ENCODE measurements at places on chromosomes 6 and 20. TPM values are rescaled to one million over a fixed set of nuclear protein-coding genes. Genes with fewer than 3 reads are reported as not detected.

DNA sequence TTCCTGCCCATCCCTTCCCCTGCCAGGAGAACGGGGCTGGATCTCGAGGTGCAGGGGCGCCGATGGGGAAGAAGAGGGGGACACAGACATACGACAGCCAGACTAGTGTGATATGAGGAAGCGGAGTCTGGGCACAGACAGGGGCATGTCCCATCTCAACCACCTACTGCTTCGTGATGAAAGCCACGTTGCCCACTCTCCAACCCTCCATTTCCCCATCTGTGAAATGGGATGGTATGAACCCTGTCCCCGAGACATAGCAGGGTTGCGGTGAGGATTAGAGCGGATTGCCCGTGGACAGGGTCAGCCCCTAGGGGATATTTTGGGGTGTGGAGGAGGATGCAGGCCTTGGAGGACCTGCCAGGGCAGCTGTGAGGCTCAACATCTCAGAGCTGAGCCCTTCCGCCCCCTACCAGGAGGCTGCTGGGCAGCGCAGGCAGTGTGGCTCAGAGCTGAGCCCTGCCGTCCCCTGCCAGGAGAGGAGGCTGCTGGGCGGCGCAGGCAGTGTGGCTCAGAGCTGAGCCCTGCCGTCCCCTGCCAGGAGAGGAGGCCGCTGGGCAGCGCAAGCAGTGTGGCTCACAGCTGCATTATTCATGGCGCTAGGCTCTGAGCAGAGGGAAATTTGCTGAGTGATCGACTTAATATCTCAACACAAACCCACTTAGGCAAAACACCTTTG, 71.7 kb downstream of the GRM4 start:
- DNase-seq: no peak

SLC22A7 gene
- total RNA-seq: not detected

DNA sequence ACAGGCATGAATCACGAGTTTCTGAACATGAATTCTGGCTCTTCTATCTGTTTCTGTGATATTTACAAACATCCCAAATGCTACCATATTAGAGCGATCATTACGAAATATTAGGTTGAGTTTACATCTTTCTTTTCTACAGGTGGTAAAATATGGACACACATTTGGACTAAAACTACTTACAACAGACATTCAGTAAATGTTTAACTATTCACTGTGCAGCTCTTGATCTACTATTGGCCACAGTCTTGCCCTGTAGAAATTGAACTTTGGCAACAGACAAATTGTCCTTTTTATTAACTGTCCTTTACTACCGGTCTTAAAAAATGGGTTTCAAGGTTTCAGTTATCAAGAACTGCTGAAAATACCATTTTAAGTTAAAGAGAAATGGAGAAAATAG, 26.5 kb upstream of the MTRF1L start:
- DNase-seq: no peak

VSX1 gene
- 0.65 TPM for total RNA-seq

TMEM200A gene
- not detected for total RNA-seq

DNA sequence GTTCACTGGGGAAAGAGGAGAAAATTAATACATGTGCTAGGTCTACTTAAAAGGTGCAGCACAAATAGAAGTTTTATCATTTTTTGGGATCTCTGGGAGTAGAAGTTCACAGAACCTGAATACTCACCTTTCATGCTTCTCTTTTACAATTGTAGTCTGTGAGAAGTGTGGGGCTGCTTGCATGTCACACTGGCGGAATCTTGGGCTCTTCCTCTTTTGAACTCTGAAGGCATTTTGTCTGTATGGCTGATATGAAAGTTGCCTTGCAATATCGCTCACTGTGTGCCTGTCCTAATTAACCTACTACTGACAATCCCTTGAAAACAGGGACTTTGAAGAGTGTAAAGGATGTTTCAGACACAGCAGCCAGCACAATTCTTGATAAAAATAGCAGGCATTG, 65.9 kb upstream of the CLDN20 start:
- DNase-seq: no peak

GRCh38 chr20:41587956-41588355, 30.2 kb downstream of the CHD6 start:
- DNase-seq: no peak

HRH3 gene
- not detected for total RNA-seq

GRCh38 chr6:111258615-111259088, 171.3 kb downstream of the SLC16A10 start:
- DNase-seq: no peak

- DNase-seq: no peak
Observed at GRCh38 chr6:112300896-112301295, 46.2 kb upstream of the RFPL4B start.

- no peak for DNase-seq
Observed at GRCh38 chr6:150857945-150858308, 7.6 kb upstream of the MTHFD1L start.

GRCh38 chr6:28980137-28980851, 24.8 kb downstream of the ZNF311 start:
- DNase-seq: no peak

FOXA2 gene
- total RNA-seq: not detected

ACSS2 gene
- 108 TPM for total RNA-seq

FOXC1 gene
- 18.6 TPM for total RNA-seq

DEF6 gene
- 27.0 TPM for total RNA-seq

DNA sequence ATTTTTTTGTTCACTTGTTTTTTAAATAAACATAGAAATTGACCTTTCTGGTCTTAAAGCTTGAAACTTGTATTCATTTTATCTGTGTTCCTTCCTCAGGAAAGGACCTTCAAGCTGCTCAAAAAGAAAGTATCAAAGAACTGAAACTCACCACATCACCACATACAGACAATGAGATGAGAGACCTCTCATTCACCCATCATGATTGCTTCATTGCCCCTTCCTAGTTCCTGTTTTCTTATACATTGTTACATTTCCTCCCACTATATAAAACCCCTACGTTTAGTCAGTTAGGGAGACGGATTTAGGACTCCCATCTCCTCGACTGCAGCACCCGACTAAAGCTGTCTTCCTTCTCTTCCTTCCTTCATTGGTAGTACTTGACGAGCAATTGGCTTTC, 180.5 kb upstream of the OPRM1 start:
- DNase-seq: no peak

HLA-F gene
- total RNA-seq: 12.5 TPM

GRCh38 chr20:9660236-9660868, 146.0 kb downstream of the LAMP5 start:
- DNase-seq: peak; percentile 12

DNA sequence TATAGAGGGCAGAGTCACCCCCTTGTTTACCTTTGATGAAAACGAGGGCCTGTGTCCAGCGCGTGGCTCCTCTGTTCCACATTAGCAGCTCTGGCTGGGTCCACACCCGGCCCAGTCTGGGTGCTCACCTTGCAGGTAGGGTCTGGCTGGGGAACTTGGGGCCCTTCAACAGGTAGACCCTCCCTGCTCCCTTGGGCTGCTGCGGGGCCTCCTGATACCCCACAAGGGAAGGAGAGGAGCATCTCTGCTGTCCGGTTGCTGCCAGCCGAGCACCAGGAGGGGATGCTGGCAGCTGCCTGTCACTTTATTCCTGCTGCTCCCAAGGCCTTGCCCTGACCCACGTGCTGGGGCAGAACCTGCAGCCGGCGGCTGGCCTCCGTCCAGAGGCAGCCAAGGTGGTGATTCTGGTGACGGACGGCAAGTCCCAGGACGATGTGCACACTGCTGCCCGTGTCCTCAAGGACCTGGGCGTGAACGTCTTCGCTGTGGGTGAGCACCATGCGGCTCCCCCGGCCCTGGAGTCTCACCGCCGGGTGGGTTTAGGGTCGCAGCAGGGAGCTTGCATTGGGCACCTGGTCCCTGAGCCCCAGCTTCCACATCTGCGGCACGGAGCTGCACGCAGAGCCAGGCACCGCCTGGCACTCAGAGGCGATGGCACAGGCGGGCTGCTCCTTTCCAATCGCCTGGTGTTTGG, 15.4 kb downstream of the COL20A1 start:
- DNase-seq: no peak

DNA sequence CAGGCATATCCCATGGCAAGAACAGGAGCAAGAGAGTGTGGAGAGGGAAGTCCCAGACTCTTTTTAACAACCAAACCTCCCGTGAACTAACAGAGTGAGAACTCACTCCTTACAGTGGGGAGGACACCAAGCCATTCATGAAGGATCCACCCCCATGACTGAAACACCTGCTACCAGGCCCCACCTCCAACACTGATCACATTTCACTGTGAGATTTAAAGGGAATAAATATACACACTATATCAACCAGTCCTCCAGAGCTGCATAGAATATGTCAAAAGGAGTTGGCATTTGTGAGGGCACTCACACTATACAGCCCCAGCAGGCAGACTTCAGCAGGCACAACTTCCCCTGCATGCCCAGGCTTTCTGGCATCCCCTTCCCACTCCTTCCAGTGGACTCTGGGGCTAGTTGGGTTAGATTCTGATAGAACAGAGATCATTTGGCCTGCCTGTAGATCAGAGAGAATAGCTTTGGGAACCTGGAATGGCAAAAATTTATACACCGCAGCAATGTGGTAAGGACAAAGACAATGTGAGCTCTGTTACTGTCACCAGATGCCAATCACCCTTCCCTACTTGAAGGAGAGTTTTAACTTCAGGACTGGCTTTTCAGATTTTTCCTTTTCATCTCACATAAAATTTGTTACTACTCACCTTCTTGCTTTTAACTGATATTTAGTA, 25.2 kb upstream of the TENT5A start:
- no peak for DNase-seq

GRCh38 chr6:5811997-5812396, 194.7 kb downstream of the NRN1 start:
- DNase-seq: no peak

SLC22A16 gene
- not detected for total RNA-seq

- DNase-seq: no peak
Observed at GRCh38 chr6:105346052-105346451, 56.8 kb downstream of the PREP start.

DUSP15 gene
- total RNA-seq: not detected

NCR2 gene
- total RNA-seq: not detected

GRCh38 chr6:132490024-132490423, 22.9 kb downstream of the STX7 start:
- no peak for DNase-seq

DNA sequence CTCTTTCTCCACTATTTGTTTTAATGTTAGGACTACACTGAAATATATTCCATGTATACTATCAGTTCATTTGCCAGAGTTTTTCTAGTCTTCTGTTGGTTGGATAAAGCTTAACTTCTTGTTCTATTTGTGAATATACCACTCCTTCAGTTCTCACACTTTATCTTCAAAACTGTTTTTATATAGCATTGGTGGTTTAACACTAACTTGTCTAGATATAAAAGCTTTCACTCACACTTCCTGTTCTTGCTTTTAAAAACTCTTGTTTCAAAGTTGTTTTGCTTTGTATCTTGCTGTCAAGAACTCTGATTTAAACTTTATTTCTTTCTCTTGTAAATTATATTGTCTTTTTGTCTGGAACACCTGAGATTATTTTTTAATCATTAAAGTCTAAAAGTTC, 226.8 kb upstream of the TENT5A start:
- DNase-seq: no peak

OCSTAMP gene
- total RNA-seq: not detected

GRCh38 chr20:23222531-23223200, 127.9 kb upstream of the NXT1 start:
- DNase-seq: no peak

DNA sequence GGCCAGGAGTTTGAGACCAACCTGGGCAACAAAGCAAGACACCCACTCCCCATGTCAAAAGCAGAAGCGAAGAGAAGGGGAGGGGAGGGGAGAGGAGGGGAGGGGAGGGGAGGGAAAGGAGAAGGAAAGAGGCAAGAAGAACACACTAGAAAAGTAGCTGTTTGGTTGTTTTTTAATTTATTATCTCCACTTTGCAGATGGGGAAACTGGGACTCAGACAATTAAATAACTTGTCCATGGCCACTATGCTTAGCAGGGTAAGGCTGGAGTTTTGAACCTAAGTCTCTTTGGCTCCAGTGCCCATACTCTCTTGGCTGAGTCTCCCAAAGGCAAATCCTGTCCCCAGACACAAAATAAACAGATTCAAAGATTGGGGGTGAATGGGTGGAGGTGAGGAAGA, 12.4 kb upstream of the GHRH start:
- DNase-seq: no peak

DNA sequence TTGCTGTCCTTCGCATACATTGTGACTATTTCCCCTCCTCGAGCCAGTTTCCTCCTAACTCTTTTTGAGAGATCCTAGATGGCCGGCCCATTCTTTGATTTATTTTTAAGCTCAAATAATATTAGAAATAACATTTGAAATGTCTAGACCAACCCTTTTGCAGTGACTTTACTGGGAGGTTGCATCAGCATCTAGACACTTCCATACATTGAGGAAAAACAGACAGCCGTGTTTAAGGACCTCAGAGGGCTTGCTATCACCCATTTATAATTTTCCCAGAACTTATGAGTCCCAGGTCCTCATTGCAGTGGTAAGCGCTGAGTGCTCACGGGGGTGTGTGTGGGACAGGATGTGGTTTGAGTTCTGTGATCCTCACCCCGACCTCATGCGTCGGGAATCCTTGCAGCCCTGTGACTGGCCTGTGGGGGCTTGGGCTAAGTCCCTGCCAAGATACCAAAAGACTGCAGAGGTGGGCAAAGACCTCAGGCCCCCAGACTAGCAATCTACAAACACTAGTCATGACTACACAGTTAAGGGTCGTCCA, at the start of gene GPX5:
Gene GPX5, plus strand, starts transcription at position 386 of the 544 bp plus-strand sequence. Its CDS starts 133 bp downstream, at position 519.
- no peak for DNase-seq

DNA sequence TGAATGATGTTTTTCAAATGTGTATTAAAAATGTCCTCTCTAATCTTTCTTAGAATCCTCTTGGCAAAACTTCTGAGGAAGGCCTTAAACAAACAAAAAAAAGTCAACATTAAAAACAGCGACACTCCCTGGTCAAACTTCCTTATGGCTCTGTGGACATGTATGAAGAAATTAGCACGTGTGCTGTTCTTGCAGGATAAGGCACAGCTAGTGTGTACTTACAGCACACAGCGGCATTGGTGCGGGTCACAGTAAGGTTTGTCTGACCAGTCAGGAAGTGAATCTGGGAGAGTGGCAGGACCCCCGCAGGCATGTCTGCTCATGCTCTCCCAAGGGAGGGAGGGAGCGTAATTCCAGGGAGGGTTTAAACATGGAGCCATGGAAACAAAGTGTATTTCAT, 38.8 kb downstream of the SLC22A1 start:
- peak; percentile 39 for DNase-seq

HLA-DQB2 gene
- not detected for total RNA-seq

DNA sequence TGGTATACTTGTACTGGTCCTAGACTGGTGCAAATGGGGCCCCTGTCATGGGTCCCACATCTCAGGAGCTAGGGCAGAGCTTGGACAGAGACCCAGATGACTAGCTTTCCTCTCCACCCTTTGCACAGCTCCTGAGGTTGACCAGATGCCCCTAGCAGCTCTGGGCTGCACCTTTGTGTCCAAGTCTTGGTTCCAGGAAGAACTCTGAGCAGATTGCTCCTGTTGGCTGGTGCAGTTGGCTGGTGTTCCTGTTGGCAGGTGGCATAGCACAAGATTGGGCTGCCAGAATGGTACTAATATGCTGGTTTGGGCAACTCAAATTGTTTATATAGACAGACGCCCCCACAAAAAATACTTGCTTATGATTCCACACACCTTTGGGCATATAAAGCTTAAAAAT, 89.4 kb upstream of the EZR start:
- DNase-seq: no peak

GRCh38 chr6:108622641-108623298, 62.1 kb downstream of the FOXO3 start:
- no peak for DNase-seq
